ENCODE measurements at places on chromosomes 11 and 22. TPM values are rescaled to one million over a fixed set of nuclear protein-coding genes. Genes with fewer than 3 reads are reported as not detected.

The GRM5 gene
- 0.49 TPM for total RNA-seq

GRCh38 chr11:67484847-67485311 is 2.1 kb downstream of the AIP start:
- DNase-seq: peak; percentile 68

DNA sequence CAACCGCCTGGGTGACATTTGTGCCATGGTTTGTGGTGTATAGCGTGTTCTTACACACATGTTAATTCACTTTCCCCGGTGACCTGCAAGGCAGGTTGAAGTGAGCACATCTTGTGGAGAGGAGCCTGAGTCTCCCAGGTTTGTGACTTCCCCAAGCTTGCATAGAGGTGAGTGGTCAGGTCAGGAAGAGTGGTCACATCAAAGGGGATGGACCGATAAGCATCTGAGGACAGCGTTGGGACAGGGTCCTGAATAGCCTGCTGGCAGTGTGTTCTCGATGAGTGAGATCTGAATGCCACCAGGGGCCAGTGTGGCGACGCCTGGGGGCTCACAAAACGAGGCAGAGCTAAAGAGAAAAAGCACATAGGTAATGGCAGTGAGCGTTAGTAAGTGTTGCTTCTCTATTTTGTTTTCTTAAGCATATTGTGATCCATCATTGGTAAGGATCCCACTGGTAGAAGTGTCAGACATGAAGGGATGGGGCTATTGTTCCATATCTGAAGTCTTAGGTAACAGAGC is 154.6 kb downstream of the GRIK4 start:
- DNase-seq: no peak

- no peak for DNase-seq
Observed at GRCh38 chr11:44729063-44729462, 2.3 kb downstream of the TSPAN18 start.

GRCh38 chr11:70205049-70205725 is 2.1 kb downstream of the FADD start:
- DNase-seq: no peak

- DNase-seq: no peak
Observed at GRCh38 chr11:61976420-61976800, 9.0 kb upstream of the FTH1 start.

The PRODH gene
- total RNA-seq: 3.6 TPM

DNA sequence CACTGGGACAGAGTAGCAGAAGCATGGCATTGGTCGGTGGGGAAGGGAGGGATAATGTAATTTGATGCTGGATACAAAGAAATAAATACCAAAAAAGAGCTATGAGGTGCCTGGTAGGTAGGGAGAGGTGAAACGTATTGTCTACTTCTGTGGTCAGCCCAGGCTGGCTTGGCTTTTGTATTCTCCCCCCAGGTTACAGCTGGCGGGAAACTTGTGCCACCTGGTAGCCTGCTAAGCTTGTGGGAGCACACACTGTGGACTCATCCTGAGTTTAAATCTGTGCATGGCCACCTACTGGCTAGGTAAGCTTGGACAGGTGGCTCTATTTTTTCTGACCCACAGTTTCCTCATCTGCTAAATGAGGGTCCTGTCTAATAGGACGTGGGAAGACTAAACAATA is 165.2 kb upstream of the E2F8 start:
- no peak for DNase-seq

DNA sequence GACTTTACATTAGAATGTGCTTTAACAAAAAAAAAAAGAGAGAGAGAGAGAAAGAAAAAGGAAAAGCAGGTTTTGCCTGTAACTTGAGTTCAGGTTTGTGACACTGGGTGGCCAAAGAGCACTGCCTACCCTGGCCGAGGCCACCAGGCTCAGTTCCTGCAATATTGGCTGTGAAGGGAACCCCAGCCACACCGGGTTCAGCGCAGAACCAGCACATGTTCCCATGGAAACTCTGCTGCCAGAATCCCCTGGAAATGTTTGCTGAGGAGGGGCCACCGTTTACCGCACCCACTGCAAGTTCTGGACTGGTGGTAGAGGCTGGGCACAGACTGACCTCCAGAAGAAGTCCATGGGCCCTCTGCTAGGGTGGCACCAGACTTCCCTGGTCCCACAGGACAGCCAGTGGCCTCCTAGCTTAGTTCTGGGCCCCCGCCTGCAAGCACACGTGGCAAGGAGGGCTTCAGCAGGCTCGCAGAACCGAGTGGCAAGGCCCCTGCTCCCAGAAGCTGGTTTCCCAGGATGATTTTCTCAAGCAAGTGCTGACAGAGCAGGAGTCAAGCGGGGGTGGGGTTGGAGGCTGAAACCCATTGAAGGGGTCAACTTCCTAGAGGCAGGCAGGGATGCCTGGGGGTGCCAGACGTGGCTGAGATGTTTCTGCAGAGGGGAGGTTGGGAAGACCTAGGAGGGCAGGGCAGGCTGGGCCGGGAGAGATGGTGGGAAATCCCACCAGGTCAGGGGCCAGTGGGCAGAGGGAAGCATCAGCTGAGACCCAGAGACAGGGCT is 51.2 kb downstream of the NFAM1 start:
- DNase-seq: no peak

DNA sequence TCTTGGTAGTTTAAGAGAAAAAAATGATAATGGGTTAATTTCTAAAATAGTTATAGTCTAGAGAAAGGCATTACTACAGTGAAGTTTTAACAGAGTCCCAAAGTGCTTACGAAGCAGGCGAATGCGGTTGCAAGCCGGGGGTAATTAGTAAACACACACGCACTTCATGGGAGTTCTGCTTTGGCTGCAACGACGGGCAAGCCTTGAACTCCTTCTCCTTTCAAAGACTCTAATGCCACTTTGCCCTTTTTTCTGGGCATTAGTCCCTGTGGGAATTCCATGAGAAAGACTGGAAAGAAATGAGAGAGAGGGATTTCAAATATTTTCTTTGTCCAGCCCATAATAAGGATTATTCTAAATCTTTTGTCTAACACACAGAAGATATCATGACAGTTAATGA is 66.1 kb downstream of the TENM4 start:
- DNase-seq: no peak

GRCh38 chr11:34926101-34926830 is 9.8 kb downstream of the PDHX start:
- DNase-seq: no peak

GRCh38 chr11:15038963-15039362 is 34.4 kb upstream of the CALCB start:
- no peak for DNase-seq

- no peak for DNase-seq
Observed at GRCh38 chr11:9887472-9887871, 223.6 kb downstream of the SWAP70 start.

The MRGPRX3 gene
- not detected for total RNA-seq

DNA sequence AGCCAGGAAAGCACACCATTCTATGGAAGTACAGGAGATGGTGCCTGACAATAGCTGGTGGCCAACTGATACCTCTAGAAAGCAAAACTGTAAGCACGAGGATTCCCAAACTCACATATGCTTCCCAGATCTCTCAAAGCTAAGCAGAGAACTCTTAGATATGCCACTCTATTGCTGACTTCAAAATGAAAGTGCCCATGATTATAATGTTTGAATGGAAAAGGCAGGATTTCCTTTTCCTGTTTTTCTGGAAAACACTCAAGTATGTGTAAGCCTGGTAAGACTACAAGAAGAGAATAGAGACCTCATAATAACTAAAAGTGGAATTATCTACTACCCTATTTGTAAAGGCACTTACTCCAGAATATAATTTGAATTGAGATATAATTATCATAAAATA is 2.6 kb upstream of the CARD18 start:
- DNase-seq: no peak

The DERL3 gene
- total RNA-seq: not detected

The P2RY2 gene
- total RNA-seq: not detected

GRCh38 chr11:113906038-113906437 is 1.4 kb downstream of the HTR3B start:
- no peak for DNase-seq

GRCh38 chr22:35212996-35213395 is 44.3 kb upstream of the HMGXB4 start:
- DNase-seq: no peak

The GRIK4 gene
- 0.27 TPM for total RNA-seq

- DNase-seq: no peak
Observed at GRCh38 chr11:119722281-119722794, 6.7 kb downstream of the NECTIN1 start.

The LRRC56 gene
- not detected for total RNA-seq

DNA sequence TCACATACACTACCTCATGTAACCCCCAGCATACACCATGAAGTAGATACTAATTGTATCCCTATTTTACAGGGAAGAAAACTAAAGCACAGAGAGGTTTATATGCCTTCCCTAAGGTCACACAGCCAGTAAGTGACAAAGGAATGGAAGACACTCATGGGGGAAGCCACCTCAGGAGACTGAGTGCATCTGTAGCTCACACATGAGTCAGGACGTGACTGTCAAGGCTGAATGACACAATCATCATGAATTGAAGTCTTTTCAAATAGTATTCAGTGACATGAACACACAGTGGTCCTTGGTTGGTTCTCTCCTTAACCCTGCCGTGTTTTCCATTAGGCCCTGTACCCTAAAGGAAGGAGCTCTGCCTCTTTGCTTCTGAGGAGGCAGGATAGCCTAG is 463.0 kb downstream of the NTM start:
- no peak for DNase-seq

The RASGRP2 gene
- 77.0 TPM for total RNA-seq

The OR8H3 gene
- total RNA-seq: not detected

The DBX1 gene
- not detected for total RNA-seq

DNA sequence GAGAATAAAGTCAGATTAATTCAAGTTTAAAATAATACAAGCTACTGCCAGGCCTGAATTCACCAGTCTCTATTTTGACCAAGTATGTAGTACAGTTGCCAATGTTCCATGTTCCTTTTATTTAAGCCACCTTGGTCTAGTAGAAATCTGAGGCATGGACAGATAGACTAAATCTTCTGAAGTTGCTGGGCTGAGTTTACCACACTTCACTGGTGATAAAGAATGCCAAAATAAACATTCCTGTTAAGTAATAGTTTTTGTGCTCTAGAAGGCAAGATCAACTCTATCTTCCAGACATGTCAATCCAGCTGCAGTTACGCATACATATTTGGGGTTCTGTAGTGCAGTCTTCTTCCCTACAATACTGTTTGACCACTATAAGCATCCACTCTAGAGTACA is 83.9 kb upstream of the C11orf87 start:
- DNase-seq: no peak

DNA sequence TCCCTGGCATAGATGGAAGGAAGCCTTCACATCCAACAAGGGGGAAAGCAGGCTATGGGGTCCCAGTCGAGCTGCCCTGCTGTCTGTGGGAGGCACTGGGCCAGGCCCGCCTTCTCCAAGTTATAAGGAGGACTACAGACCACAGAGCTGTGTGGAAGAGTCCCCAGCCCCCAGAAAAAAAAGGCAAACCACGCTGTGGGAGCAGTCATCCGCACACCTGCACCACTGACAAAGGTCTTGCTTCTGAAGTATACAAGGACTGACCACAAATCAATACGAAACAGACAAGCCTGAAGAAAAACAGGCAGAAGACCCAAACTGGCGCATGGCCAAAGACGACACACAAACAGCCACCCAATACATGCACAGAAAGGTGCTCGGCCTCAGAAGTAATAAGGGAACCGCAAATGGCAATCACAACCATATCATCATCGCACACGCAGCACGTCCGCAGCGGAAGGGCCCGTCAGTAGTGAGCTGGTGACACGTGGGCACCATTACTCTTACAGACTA is 384.1 kb downstream of the CTTN start:
- DNase-seq: no peak

GRCh38 chr11:58805065-58805464 is 39.4 kb downstream of the GLYATL2 start:
- no peak for DNase-seq

The PHF21B gene
- 0.66 TPM for total RNA-seq

GRCh38 chr11:35529971-35530495 is 4.6 kb upstream of the PAMR1 start:
- DNase-seq: peak; percentile 68

- DNase-seq: no peak
Observed at GRCh38 chr11:132992838-132993631, 539.3 kb downstream of the OPCML start.

DNA sequence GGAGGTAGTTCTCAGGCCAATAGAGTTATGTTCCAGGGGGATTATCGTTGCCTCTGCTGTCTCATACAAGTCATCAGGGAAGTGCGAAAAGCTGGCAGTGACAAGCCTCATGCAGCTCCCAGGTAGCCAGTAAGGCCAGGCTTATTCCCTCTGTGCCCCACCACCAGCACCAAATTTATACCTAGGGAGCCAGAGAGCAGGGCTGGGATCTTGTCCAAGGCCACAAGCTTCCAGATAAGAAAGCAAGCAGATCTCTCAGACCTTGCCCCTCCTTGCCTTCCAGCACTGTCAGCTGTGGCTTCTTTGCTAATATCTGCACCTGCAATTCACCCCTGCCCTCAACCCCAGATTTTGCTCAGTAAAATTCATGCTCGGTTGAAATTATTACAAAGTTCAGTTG is 206.3 kb upstream of the FAT3 start:
- DNase-seq: no peak

GRCh38 chr22:49968831-49969661 is 8.5 kb downstream of the PIM3 start:
- peak; percentile 71 for DNase-seq

- DNase-seq: no peak
Observed at GRCh38 chr11:113105592-113105991, 144.4 kb downstream of the NCAM1 start.

The GVQW3 gene
- total RNA-seq: 4.7 TPM

The THRSP gene
- not detected for total RNA-seq

The FAM227A gene
- 3.2 TPM for total RNA-seq

GRCh38 chr11:67054836-67055523 is 1.7 kb upstream of the RHOD start:
- no peak for DNase-seq

DNA sequence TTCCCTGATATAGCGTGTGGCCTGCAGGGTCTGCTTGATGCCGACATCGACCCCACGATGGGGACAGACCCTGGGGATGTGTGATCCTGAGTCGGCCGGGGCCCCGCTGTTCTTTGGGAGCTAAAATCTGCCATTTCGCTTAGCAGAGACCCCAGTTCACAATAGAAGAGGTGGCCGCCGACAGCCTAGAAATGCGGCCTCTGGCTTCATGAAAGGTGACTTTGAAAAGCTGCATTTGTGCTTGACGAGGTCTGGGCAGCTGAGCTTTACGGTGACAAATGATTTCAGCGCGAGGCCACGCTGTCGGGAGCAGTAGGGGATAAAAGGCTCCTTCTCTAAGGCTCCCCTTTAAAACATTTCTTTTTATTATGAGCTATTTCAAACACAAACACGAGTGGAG is 71.7 kb downstream of the RPS6KA4 start:
- DNase-seq: no peak

GRCh38 chr11:69403556-69404215 is 77.8 kb upstream of the LINC01488 start:
- DNase-seq: no peak

The KDELR3 gene
- total RNA-seq: 5.5 TPM

The GNG3 gene
- total RNA-seq: 1.4 TPM

- DNase-seq: no peak
Observed at GRCh38 chr22:40108396-40108795, 69.3 kb upstream of the TNRC6B start.

DNA sequence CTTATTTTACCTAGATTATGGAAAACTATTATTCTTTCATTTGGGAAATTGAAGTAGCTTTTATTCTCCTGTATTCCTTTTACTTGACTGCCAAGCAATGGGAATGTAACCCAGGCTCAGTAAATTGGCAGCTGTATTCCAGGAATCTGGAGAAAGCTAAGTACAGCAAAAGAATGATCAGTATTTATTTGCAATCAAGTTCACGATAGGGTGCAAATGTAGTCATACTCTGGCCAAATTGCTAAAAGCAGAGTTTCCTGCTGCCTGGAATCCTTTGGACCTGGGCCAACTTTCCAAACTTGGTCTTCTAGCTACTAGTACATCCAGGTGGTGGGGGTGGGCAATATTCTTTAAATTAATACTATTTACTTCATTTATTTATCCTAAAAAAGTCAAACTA is 286.0 kb upstream of the CTSC start:
- DNase-seq: no peak

Measured in sigmoid colon (tissue), 7 donors.